ENCODE measurements at places on chromosomes 12 and 14.
A peak's percentile ranks its signal among the peaks of the same experiment; 100 is the strongest.

DNA sequence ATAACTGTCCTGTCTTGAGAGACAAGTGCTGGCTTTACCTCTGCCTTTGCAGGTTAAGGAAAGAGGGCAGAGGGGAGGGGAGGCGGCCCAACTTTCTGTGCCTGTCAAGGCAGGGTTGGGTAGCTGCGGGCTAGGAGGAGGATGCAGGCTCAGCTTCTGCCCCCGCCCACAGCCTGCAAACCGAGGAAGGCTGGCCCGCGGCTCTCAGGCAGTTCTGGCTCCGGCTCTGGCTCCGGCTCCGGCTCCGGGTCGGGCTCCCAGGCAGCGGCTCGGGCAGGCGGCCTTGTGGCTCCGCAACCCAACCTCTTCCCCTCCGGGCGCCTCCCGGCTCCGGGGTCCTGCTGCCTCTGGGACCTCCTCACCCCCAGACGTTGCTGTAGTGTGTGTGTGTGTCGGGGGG lies 92.9 kb downstream of the TMEM30B start:
- no peak for DNase-seq

GRCh38 chr14:103613517-103613916 lies 15.5 kb upstream of the KLC1 start:
- no peak for DNase-seq

GRCh38 chr12:55039395-55040354 lies 19.9 kb downstream of the NEUROD4 start:
- no peak for DNase-seq

DNA sequence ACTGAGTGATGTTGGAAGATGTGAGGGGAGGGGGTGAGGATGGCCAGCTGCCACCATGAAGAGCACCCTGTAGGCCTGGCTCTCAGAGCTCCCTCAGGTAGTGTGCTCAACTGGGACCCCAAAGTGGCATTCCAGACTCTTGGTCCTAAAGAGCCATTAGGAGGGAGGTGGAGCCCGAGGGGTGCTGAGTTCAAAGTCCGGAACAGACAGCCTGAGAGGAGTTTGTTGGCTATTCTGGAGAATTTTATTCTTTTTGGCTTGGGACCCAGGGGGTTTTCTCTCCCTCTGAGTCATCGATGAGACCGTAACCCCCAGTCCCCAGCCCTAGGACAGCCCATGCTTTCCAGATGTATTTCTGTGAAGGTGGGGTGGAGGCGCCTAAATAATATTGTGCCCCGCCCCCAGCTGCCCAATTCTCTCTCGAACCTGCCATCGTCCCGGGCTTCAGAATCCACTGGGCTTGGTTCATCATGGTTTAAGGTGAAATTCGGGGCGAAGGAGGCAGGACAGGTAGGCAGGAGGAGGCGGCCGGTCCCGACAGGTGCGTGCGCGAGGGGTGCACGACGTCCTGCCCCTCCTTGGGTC lies 690 bp upstream of the RBP5 start:
- DNase-seq = no peak

- DNase-seq = no peak
Measured at GRCh38 chr12:131005161-131006035, 51.7 kb downstream of the ADGRD1 start.

DNA sequence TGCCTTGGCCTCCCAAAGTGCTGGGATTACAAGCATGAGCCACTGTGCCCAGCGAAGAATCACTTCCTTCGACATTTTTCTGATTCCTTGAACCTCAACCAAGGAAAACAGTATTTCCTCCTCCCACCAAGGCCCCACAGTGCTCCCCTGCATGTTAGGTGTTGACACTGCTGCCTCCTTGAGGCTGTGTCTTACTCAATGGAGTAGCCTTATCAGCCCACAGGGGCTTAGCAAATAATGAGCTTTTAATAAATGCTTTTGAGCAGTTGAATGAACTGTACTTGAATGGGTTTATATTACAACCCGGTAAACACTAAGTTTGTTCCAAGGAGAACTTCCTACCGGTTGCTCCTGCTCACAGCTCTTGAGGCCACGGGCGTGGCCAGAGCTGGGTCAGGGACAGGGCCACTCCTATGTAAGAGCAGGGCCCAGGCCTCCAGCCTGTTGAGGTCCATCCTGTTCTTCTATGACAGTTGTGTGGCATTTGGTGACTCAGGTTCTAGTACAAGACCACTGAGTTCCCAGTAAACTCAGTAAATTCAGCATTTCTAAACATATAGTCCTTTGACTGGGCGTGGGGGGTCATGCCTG lies 36.8 kb upstream of the TUBA1A start:
- no peak for DNase-seq

- DNase-seq = no peak
Measured at GRCh38 chr12:127773520-127773919, 493.4 kb upstream of the TMEM132C start.

GRCh38 chr14:106230071-106230470 lies 703.7 kb downstream of the TMEM121 start:
- no peak for DNase-seq

DNA sequence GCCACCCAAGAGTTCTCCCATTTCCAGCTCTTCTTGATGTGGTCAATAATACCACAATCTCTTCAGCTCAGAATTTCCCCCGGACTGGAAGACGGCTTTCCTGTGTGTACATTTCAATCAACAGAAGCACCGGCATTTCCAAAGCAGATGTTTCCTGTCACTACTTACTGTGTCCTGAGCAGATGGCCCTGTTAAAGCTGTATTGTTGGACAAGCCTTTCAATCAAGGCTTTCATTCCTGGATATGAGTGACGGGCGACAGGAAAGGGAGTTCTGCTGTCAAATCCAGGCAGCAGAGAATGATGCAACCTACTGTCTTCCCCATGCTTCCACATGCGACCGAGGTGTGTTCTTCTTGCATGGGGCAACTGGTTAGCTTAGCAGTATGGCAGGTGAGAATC lies 76.4 kb upstream of the CCDC60 start:
- peak; percentile 35 for DNase-seq

DNA sequence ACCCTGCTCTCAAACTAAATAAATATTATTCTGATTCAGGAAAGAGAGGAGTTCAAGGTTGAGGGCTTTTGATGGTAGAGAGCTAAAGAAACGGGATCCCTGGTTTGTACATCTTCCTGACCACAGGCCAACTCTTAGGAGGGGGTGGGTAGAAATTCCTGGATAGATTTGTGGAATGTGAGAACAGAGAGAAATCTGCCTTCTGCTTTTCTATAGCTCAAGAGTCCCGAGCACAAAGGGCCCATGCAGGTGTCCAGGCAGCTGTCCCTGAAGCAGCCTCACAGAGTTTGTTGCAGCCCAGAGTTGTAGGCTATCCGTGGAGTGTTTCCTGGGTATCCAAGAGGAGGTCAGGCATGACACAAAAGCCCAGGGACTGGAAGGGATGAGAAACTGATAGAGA lies 198.6 kb downstream of the BCAT1 start:
- no peak for DNase-seq

- DNase-seq = peak; percentile 58
Measured at GRCh38 chr12:89162589-89163261, 189.6 kb downstream of the DUSP6 start.

- no peak for DNase-seq
Measured at GRCh38 chr12:1809591-1810190, 10.7 kb upstream of the LRTM2 start.

GRCh38 chr14:41872931-41873685 lies 266.4 kb downstream of the LRFN5 start:
- DNase-seq = peak; percentile 43

- no peak for DNase-seq
Measured at GRCh38 chr12:99386907-99387306, 260.6 kb upstream of the GARIN6 start.

GRCh38 chr12:92570056-92570753 lies 132.6 kb upstream of the PLEKHG7 start:
- DNase-seq = peak; percentile 66

- DNase-seq = no peak
Measured at GRCh38 chr14:26078561-26078960, 519.3 kb downstream of the NOVA1 start.

- DNase-seq = no peak
Measured at GRCh38 chr14:52922656-52923055, 28.2 kb downstream of the FERMT2 start.

- DNase-seq = no peak
Measured at GRCh38 chr14:57182760-57183503, 85.8 kb downstream of the EXOC5 start.

GRCh38 chr12:54054742-54055194 lies 1.1 kb downstream of the HOXC4 start:
- DNase-seq = no peak

GRCh38 chr12:107539196-107539939 lies 146.2 kb upstream of the PWP1 start:
- DNase-seq = no peak

DNA sequence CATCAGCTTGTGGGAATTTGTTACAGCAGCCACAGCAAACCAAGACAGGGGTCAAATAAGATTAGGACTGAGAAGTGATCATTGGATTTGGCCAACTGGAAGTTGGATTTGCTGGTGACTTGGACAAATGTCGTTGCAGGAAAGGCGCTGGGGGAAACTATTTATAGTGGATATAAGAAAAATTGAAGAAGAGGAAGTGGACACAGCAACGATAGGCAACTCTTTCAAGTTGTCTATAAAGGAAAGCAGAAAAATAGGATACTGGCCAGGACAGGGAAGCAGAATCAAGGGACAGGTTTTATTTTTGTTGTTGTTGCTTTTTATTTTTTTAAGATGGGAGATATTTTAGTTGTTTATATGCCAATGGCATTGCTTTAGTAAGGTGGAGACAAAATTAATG lies 56.2 kb upstream of the RTRAF start:
- DNase-seq = no peak

- no peak for DNase-seq
Measured at GRCh38 chr12:128840862-128841468, 12.3 kb upstream of the GLT1D1 start.

- DNase-seq = no peak
Measured at GRCh38 chr12:25843976-25844375, 114.5 kb upstream of the RASSF8 start.

GRCh38 chr12:64125913-64126312 lies 96.2 kb downstream of the KICS2 start:
- no peak for DNase-seq

GRCh38 chr12:45518291-45519235 lies 210.9 kb upstream of the ARID2 start:
- no peak for DNase-seq

DNA sequence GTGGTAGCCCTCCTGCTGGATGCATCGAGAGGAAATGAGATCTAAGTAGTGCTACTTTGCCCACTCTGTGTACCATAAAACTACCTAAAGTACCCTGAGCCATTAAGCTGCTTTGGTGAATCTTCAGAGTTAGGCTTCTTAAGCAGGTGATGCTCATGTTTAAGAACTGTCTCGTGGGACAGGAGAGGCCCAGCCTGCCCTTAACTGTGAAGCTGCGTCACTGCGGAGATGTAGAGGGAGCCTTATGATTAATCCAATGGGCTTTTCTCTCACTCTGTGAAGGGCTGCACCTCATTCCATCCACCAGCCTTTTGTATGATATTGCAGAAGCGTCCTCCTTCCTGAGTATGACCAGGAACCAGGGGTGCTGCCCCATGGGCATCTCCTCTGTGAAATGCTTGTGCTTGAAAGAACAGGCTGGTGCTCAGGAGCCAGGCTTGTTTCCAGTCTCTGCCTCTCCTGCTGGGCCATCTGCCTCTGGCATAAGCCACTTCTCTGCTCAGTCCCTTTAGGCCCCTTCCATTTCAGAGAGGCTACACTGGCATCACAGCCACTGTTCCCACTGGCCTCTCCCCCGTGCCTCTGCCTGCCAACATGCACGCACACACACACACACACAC lies 6.8 kb upstream of the CCDC177 start:
- no peak for DNase-seq

- DNase-seq = peak; percentile 24
Measured at GRCh38 chr12:10497602-10498001, 8.1 kb upstream of the EIF2S3B start.

- no peak for DNase-seq
Measured at GRCh38 chr14:99597911-99598600, 6.0 kb downstream of the CCDC85C start.

DNA sequence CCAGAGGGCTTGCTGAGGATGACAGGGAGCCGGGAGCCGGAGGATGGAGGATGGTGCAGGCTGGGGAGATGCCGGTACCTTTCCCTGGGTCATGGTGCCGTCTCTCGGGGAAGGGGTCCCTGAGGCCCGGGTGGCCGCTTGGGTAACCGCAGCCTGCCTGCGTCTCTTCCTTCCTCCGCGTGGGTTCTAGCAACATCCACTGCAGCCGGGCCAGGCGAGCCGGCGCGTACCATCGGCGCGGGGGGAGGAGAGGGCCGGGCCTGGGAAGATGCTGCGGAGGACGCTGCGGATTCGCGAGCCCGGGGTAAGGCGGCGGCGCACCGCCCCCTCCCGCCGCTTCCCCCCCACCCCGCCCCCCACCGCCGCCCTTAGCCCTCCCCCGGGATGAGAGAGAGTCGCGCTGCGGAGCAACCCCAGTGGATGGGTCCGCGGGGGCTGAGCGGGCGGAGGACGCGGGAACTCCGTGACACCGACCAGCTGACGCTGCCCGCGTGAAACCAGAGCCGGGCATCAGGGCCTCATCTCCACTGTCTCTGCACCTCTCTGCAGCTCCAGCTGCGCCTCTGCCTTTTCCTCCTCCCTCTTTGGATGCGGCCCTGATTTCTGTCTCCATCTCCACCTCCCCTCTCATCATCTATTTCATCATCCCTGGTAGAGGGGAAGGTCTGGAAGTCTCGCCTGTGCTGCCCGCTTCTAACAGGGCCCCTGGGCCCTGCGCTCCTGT lies at the start of gene FAIM2:
Gene FAIM2, minus strand, starts transcription at position 201 of the 724 bp plus-strand sequence. Its CDS starts 108 bp downstream, at position 93.
- peak; percentile 77 for DNase-seq

- DNase-seq = no peak
Measured at GRCh38 chr12:106594447-106594846, 11.6 kb downstream of the RFX4 start.

GRCh38 chr12:87815771-87816585 lies 213.2 kb downstream of the C12orf50 start:
- DNase-seq = no peak
